ENCODE measurements at places on chromosomes 2 and 18. TPM values are rescaled to one million over a fixed set of nuclear protein-coding genes. Genes with fewer than 3 reads are reported as not detected.

DNA sequence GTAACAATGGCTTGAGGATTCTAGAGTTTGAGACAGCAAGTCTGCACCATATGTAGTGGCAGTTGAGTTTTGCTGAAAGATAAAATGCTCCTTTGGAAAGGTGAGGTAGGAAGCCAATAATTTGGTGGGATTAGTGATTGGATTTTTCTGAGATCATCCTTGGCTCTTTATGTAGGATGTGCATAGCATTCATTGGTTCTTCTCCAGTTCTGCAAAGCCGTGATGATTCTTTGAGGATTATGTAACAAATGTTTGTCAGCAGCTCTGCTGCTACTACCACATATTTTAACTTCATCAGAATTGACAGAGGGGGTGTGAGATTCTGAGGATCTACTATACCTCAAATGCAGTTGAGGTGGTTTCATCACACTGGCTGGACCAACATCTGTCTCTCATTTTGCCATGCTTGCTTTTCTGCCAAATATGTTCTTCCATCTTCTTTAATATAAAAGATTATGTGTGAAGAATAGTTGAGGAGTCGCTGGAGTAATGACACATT is 188.9 kb upstream of the RASGRP3 start:
- no peak for DNase-seq

DNA sequence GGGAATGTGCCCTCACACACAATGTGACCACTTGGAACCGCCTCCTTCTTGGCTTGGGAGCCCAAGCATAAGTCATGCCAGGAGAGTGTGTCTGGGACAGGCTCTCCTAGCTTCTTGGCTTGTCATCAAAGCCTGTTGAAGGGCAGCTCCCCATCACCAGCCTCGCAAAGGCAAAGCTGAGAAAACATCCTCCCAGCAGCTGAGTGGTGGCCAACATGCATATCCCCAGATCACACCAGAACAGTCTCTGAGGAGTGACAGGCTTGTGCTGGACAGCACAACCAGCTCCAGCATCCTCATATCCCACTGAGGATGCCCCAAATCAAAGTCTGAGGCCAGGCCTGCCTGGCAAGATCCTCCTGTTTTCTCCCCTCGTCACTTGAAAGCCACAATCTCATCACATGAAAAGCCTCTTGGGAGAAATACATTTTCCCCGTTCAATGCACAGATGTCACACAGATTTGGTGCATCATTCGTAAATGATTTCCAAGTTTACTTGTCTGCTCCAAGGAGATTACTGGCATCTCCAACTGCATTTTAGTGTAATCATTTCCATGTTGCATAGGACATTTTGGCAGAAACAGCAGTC is 269.3 kb downstream of the TTC32 start:
- no peak for DNase-seq

GRCh38 chr2:11446733-11447248 is 19.2 kb downstream of the E2F6 start:
- DNase-seq, result peak; percentile 26

DNA sequence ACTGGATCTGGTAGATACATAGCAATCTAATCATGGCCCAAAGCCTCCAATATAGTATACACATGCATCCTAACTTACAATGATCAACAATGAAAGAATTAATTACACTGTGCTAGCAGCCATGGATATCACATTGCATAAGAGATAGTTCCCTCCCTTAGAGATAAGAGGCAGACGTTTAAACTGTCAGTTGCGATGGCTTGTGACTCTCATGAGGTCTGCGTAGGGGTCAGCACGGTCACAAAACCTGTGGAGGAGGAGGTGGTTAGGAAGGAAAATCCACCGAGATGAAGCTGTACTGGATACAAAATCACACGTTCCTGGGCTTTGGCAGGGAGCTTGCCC is 800 bp upstream of the RALB start:
- no peak for DNase-seq

Gene NOSTRIN
- 0.07 TPM for total RNA-seq

- DNase-seq, result no peak
These were observed 60.6 kb downstream of the SERTAD2 start for GRCh38 chr2:64593035-64593655.

DNA sequence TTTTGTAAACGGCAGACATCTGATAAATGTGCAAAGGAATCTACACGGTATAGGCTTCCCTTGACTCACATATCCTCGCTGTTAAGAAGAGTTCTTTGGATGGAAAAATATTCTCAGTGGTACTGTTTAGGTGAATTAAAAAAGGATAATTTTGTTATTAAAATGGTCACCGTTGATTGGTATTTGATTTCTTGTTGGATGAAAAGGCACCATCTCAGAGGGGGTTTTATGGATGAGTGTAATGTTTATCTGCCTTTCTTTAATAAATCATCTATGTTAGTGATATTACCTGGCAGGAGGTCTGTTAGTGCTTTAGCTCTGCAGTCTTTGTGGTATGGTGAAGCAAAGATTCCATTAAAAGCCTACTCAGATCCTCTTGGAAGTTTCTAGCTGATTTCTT is 92.3 kb downstream of the MGAT5 start:
- no peak for DNase-seq

Gene FANCL
- total RNA-seq, result 14.9 TPM

DNA sequence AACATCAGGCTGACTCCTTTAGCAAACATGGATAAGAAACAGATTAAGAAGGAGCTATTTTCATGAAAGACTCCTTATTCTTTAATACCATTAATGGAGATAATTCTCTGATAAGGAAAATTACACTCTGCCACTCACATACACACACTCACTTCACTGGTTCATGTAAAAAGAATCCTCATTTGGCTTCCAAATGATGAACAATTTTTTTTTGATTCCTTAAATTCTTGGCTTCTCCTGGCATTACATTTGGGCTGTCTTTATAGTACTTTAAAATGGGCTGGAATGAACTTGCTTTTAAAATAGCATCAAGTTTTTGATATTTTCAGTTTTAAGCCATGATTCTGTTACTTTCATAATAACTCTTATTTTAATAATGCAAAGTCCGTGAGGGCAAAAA is 328.6 kb downstream of the SLC8A1 start:
- DNase-seq, result no peak

GRCh38 chr18:49123431-49123830 is 172.7 kb upstream of the SMAD7 start:
- DNase-seq, result no peak

DNA sequence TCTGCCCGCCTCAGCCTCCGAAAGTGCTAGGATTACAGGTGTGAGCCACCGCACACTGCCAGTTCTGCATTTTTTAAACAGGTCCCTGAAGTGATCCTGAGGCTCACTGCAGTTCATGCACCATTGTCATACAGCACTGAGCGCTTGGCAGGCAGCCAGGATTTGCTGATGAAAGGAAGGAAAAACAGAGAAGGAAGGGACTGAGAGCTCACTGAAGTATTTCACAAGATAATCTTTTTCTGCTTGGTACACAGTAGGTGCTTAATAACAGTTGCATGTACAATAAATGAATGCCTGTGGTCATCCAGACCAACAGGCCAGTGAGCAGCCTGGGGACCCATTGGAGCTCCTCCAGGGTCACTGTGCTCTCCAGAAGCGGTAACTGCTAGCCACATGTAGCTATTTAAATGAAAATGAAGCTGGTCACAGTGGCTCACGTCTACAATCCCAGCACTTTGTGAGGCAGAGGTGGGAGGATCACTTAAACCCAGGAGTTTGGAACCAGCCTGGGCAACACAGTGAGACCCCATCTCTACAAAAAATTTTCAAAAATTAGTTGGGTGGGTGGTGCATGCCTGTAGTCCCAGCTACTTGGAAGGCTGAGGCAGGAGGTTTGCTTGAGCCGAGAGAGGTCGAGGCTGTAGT is 33.1 kb upstream of the SMAD7 start:
- no peak for DNase-seq

DNA sequence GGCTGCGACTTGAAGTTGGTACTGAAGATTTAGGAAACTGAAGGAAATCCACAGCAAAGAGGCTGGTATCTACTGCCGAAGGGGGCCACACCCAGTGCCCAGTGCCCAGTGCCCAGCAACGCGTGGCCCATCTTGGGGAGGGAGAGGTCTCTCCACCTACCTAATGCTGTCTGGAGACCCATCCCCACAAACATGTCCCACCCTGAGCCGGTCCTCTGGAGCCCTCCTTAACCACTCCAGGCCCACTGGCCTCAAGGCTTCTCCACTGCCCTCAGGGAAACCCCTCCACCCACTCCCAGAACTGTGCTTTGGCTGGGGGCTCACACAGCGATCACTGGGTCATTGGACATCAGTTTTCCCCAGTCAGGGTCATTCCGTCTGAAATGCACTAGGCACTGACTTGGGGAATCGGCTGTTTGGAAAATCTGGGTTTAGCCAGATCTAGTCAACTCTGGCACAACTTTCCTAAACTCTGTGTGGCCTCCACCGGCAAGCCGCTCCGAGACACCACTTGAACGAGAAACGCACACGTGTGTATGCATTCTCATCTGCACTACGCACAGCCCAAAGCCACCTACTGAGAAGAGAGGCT is 20.1 kb downstream of the GPR55 start:
- no peak for DNase-seq

DNA sequence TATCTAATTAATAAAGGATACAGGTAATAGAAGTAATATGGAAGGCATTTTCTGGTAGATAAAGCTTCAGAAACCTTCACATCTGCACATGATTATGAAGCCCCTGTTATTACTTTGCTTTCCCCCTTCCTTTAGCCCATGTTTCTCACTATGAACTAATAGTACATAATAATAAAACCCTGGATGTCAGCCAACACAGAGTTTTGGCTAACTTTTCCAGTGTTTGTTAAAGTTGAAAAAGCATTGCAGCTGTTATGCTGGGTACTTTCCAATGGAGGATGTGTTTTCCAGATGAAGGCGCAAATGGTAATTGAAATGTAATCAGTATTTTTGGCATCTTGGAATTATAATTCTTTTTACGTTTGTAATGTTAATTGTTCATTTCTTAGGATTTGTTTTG is 43.5 kb downstream of the SPTBN1 start:
- peak; percentile 20 for DNase-seq

Gene SNTG2
- not detected for total RNA-seq

GRCh38 chr2:224401641-224402342 is at the start of gene FAM124B:
FAM124B (minus strand) TSS chr2:224402107; CDS start chr2:224401768, 339 bp downstream.
- peak; percentile 99 for DNase-seq

Gene BMP10
- total RNA-seq, result not detected

Gene TCF23
- not detected for total RNA-seq

Gene CNTNAP5
- total RNA-seq, result not detected

GRCh38 chr2:164841719-164842623 is at the start of gene COBLL1:
COBLL1 (minus strand) TSS chr2:164841823; CDS start chr2:164841196, 627 bp downstream.
- peak; percentile 39 for DNase-seq

- DNase-seq, result no peak
These were observed 9.8 kb upstream of the IL36A start for GRCh38 chr2:112995346-112995920.

DNA sequence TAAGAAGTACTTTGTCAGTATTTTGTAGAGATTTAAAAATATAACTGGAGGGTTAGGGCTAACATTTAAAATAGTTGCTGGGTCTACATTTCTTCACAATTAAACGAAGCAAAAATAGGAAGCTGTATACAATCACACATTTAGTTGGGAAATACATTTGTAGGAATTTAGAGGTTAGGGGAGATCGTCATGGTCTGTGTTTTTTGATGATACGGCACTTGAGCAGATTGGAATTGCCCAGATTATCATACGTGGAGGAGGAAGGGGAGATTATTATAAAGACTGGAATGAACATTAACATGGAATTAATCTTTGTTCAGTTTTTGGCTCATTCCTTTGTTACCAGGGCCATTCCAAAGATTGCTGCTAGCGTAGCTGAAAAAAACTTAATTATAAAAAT is 84.6 kb downstream of the MTA3 start:
- DNase-seq, result no peak

DNA sequence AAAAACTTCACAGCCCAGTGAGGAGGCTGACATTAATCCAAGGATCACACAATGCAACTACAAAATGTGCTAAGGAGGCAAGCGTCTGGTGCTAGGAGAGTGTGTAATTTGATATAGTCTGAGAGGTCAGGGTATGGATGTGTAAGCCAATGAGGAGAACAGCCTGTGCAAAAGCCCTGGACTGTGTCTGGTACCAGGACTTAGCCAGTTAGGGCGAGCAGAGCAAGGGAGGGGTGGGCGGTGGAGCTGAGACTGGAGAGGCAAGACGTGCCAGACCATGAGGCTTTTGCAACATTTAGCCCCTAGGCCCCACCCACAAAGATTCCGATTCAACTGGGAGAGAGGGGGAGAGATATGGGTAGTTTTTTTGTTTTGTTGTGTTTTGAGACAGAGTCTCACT is 33.5 kb upstream of the SPRED2 start:
- DNase-seq, result no peak

- no peak for DNase-seq
These were observed 7.8 kb upstream of the GPR55 start for GRCh38 chr2:230932556-230933511.

DNA sequence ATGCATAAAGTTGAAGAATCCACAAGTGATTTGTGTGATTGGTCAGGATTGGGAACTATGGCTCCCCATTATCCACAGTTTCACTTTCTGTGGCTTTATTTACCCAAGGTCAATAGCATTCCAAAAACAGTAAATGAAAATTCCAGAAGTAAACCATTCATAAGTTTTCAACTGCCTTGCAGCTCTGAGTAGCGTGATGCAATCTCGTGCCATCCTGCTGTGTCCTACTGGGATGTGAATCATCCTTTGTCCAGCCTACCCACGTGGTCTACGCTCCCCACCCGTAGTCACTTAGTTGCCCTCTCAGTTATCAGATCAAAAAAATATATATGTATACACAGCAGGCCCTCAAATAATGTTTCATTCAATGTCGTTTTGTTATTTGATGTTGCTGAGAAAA is 89.0 kb upstream of the DLGAP1 start:
- no peak for DNase-seq

DNA sequence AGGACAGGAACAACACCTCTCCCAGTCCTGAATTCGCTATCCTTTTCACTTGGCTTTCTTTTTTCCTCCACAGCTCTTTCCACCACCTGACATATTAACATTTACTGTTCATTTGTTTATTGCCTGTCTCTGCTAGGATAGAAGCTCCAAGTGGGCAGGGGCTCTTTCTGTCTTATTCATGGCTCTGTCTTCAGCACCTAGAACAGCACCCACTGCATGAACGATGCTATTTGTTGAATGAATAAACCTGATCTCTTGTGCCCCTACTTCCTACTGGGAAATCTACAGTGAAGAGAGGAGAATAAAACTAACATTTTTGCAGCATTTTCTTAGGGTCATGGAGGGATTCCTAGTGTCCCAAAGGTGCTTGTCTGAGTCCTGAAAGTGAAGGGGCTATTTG is 24.4 kb upstream of the GAREM2 start:
- DNase-seq, result no peak

DNA sequence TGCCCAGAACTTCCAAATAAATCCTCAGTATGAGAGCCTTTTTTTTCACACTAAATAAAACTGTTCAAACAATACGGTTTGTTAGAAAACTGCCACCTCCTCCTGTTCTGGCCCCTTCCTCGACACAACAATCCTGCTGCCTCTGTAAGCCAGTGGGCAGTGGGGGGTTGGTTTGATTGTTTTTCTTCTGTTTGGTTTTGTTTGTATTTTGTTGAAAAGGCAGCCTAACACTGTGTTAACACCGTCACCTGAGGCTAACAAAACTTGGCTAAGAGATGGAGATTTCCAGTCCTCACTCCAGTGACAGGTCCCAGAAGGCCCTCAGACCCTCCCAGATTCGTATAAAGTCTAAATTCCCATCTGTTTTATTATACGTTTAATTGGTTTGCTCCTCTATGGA is 402.1 kb downstream of the ZNF521 start:
- no peak for DNase-seq

Gene CPLX4
- total RNA-seq, result not detected
